Activated T-cell treated with anti-CD3 and anti-CD28 coated beads for 48 hours (primary cell): ENCODE measurements at places on chromosomes 4 and X.

- DNase-seq, result no peak
These were observed 192.0 kb downstream of the PPP3CA start for GRCh38 chr4:101155368-101155767.

- DNase-seq, result no peak
These were observed 16.3 kb downstream of the PTTG2 start for GRCh38 chr4:37976507-37976906.

GRCh38 chrX:68163441-68163840 is 269.9 kb downstream of the OPHN1 start:
- no peak for DNase-seq

DNA sequence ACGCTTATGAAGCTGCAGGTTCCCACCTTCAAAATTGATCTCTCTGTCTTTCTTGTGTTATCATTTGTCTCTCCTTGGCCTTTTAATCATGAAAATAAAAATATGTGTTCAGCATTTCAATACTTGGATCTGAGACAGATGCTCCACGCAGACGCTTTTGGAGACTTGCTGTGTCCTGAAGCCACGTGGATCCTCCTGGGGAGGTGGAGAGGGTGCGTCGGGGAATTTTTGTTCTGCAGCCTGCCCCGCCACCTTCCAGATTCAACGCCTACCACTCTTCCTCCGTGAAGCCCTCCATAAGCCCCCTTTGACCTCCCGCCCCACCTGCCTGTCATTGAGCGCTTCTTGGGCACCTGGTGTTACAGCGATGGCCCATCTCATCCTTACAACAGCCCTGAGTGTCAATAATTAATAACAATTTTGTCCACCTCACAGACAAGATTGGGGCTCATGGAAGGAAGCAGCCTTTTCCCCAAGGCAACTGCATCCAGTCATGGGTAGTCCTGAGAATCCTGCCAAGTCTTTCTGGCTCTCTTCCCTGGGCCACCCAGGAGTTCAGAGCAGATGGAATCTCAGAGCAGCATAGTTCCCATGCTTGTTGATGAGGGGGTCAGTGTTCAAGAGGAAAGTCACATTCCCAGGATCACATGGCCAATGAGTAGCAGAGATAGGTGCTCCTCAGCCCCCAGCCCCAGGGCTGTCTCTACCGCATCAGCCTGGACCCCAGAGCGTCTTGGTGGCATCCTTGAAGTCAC is 172.6 kb upstream of the PSAPL1 start:
- no peak for DNase-seq

DNA sequence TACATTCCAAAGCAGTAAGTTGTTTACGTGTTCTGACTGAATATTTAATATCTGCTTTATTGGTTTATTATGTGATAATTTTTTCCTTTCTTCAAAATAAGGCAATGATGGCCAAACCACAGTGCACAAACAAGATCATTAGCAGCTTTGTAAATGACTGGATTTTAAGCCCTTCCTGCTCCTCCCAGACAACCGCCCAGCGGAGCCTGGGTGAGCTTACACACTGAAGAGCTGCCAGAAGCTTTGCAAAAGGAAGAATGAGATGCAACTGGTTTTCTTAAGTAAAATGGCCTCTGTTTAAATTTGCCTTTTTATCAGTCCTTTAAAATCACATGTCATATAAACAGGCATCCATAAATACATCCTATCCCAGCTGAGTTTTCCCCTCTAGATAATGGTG is 52.2 kb downstream of the SPARCL1 start:
- no peak for DNase-seq

- no peak for DNase-seq
These were observed 99.1 kb downstream of the NHSL2 start for GRCh38 chrX:72009731-72010130.

DNA sequence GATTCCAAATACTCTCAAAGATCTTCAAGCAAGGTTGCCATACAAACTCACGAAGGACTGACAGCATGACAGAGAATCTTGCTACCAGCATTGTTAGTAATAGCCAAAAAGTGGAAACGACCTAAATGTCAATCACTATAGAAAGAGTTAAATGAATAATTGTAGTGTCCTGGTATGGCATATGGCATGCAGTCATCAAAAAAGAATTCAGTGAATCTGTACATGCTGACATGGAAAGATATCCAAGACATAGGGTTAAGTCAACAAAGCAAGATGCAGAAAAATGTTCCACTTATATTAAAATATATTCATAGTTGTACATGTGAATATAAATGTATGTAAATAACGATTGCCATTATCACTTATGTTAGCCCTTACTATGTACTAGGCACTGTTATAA is 37.6 kb downstream of the SRPX2 start:
- no peak for DNase-seq

GRCh38 chrX:46444011-46444410 is 101.2 kb downstream of the ZNF674 start:
- DNase-seq, result peak; percentile 2
